ENCODE measurements at places on chromosomes 12 and 14. TPM values are rescaled to one million over a fixed set of nuclear protein-coding genes. Genes with fewer than 3 reads are reported as not detected.

Gene ANAPC5
- 195 TPM for total RNA-seq

Gene TOMM20L
- not detected for total RNA-seq

Gene NKX2-1
- not detected for total RNA-seq

Gene KRT75
- total RNA-seq = not detected

- H3K4me1 ChIP-seq = peaks cover 5% of the 10 kb centered on the region
- H3K4me3 ChIP-seq = peak within 1 kb of the TSS; percentile 73
- H3K27ac ChIP-seq = no peak within 1 kb of the TSS
- peaks cover 8% of the 10 kb centered on the region for H3K27me3 ChIP-seq
- DNase-seq = peak; percentile 94
- H3K36me3 ChIP-seq = no peaks in the 10 kb centered on the region
These were observed at the start of gene RAB15 for GRCh38 chr14:64971943-64972791. RAB15 (minus strand) TSS chr14:64972336; CDS start chr14:64972076, 260 bp downstream.

- peaks cover 4% of the 10 kb centered on the region for H3K27me3 ChIP-seq
- H3K36me3 ChIP-seq = no peaks in the 10 kb centered on the region
- H3K4me1 ChIP-seq = no peaks in the 10 kb centered on the region
- no peak overlapping the region for H3K4me3 ChIP-seq
- DNase-seq = peak; percentile 90
These were observed 12.8 kb upstream of the RILPL1 start for GRCh38 chr12:123546281-123546680.

GRCh38 chr14:54314365-54315104 lies 82.3 kb upstream of the CDKN3 start:
- H3K27me3 ChIP-seq = peaks cover 20% of the 10 kb centered on the region
- H3K4me3 ChIP-seq = no peak overlapping the region
- no peak for DNase-seq
- H3K36me3 ChIP-seq = no peaks in the 10 kb centered on the region

DNA sequence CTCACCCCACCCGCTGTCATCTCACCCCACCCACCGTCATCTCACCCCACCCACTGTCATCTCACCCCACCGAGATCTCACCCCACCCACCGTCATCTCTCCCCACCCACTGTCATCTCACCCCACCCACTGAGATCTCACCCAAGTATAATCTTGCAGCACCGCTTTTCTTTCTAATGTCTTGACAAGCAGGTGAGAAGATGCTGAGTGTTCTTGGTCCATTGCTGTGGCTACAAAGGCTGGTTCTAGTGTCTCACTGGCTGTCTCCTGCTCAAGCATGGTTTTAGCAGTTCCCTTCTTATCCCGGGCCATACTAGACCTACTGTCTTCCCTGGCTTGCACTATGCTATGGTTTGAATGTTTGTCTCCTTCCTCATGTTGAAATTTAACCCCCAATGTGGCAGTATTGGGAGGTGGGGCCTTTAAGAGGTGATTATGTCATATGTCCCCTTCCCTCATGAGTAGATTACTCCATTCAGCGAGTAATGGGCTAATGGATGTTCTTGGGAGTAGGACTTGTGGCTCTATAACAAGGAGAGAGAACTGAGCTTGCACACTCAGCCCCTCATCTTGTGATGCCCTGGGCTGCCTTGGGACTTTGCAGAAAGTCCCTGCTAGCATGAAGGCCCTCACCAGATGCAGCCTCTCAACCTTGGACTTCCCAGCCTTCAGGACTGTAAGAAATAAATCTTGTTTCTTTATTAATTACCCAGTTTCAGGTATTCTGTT lies 47.7 kb upstream of the PPP2R5C start:
- DNase-seq = no peak
- H3K27ac ChIP-seq = no peak overlapping the region
- no peaks in the 10 kb centered on the region for H3K27me3 ChIP-seq
- no peak overlapping the region for H3K4me3 ChIP-seq

DNA sequence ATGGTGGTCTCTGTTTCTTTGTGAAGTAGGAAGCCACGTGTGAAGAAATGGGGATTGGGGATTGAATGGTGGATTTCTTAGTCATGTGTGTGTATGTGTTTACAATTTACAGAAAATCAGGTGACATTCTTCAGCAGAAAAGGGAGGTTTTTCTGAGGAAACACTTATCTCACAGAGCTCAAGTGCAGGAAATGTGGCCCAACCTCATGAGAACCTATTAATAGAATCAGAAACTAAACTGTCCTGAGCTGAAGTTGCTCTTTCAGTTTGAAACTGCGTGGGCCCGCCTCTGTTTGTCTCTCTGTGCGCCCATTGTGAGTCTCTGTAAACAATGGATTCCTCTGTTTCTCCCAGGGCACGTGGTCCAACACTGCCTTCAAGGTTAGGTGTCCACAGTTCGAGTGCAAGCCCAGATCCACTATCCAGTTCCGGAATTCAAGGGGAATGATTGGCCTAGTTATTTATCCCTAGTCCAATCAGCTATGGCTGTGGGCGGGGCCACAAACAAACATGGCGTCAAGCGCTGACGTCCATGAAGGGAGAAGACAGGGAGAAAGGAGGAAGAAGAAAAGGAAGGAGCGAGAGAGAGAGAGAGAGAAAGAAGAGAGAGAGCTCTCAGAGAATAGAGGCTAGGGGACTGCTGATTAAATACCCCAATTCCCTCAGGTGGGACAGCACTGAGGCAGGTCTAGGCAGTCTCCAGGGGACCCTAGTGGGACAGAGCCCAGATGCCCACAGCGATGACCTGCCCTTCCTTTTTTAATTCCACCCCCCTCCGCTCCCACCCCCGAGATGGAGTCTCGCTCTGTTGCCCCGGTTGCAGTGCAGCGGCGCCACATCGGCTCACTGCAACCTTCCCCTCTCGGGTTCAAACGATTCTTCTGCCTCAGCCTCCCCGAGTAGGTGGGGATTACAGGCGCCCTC lies 31.4 kb upstream of the C12orf76 start:
- H3K36me3 ChIP-seq = no peaks in the 10 kb centered on the region
- H3K27me3 ChIP-seq = no peaks in the 10 kb centered on the region
- DNase-seq = no peak

DNA sequence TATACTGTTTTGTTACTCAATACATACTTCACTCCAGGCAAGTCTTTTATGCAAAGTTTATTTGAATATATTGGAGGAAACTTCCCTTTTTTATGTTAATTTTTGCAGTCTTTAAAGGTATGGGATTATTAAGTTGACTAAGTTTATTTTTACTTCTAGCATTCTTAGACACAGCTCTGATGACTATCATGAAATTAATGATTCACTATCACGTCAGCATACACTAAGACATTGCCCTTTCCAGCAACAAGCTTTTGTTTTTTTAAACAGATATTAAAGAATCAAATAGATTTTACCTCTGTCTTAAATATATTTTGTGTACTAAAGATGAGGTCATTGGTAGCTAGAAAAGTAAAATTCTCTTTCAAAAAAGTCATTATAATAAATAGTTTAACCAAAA lies 52.1 kb downstream of the DERA start:
- H3K4me1 ChIP-seq = peaks cover 29% of the 10 kb centered on the region
- H3K27ac ChIP-seq = peak overlapping the region; percentile 55
- no peaks in the 10 kb centered on the region for H3K27me3 ChIP-seq
- DNase-seq = no peak
- H3K4me3 ChIP-seq = no peak overlapping the region
- peaks cover 6% of the 10 kb centered on the region for H3K36me3 ChIP-seq

GRCh38 chr14:75968456-75968855 lies 13.3 kb downstream of the TGFB3 start:
- H3K27ac ChIP-seq = peak overlapping the region; percentile 32
- H3K4me1 ChIP-seq = peaks cover 18% of the 10 kb centered on the region
- no peak overlapping the region for H3K4me3 ChIP-seq
- no peaks in the 10 kb centered on the region for H3K36me3 ChIP-seq
- no peaks in the 10 kb centered on the region for H3K27me3 ChIP-seq

DNA sequence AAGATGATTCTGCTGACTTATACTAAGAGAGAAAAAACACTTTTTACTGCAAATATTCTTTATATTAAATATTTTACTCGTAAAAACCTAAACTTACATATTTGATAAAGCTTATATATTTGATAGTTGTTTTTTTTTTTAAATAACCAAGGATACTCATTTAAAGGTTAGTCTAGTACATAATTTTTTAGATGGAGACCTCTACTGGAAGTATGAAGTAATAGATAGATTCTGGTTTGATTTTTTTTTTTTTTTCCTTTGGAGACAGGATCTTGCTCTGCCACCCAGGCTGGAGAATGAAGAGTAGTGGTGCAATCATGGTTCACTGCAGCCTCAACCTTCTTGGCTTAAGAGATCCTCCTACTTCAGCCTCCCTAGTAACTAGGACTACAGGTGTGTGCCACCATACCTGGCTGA lies 16.4 kb downstream of the ARID2 start:
- H3K36me3 ChIP-seq = no peaks in the 10 kb centered on the region
- H3K27ac ChIP-seq = no peak overlapping the region
- H3K27me3 ChIP-seq = no peaks in the 10 kb centered on the region
- peak; percentile 32 for DNase-seq
- H3K4me1 ChIP-seq = no peaks in the 10 kb centered on the region
- H3K4me3 ChIP-seq = no peak overlapping the region

- H3K4me1 ChIP-seq = no peaks in the 10 kb centered on the region
- H3K36me3 ChIP-seq = no peaks in the 10 kb centered on the region
- no peak for DNase-seq
- H3K27ac ChIP-seq = no peak overlapping the region
- no peak overlapping the region for H3K4me3 ChIP-seq
These were observed 281.4 kb downstream of the FLRT2 start for GRCh38 chr14:85811340-85811739.

DNA sequence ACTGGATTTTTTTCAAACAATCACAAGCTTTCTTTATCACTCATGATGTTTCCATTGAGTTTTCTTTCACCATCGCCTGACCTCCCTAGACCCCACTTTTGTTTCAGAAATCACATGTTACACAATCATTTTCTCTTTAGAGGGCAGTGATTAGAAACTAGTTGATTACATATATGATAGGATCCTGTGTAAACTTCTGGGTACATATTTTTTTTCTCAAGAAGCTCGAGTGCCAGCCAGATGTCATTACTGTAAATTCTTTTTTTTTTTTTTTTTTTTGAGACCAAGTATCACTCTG lies 62.4 kb upstream of the PSMA6 start:
- no peak overlapping the region for H3K4me3 ChIP-seq
- H3K27ac ChIP-seq = no peak overlapping the region
- H3K27me3 ChIP-seq = no peaks in the 10 kb centered on the region
- H3K4me1 ChIP-seq = no peaks in the 10 kb centered on the region
- no peaks in the 10 kb centered on the region for H3K36me3 ChIP-seq

DNA sequence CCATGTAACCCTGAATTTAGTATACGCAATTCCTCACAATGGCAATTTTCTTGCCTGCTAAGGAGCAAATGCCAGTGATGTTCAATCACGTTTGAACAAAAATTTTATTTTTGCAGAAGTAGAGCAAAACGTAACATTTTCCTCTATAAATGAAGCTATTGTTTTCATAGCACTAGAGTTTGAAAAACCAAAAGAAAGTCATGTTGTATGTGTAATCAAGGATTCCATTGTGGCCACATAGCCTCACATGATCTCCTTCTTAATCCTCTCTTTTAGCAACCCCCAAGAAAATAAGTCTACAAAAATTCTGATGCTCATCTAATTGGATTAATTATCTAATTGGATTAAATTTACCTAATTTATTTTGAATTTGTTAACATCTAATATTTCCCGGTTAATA lies 1217.4 kb upstream of the FLRT2 start:
- H3K4me1 ChIP-seq = no peaks in the 10 kb centered on the region
- DNase-seq = no peak
- no peak overlapping the region for H3K27ac ChIP-seq

- H3K4me3 ChIP-seq = peak within 1 kb of the TSS; percentile 98
- no peaks in the 10 kb centered on the region for H3K36me3 ChIP-seq
- H3K27ac ChIP-seq = peak within 1 kb of the TSS; percentile 83
- peaks cover 8% of the 10 kb centered on the region for H3K4me1 ChIP-seq
- DNase-seq = peak; percentile 96
These were observed at the start of gene ERO1A for GRCh38 chr14:52695481-52696091. ERO1A (minus strand) TSS chr14:52695558; CDS start chr14:52695481, 77 bp downstream.

GRCh38 chr12:49507139-49507538 lies 31.7 kb upstream of the KCNH3 start:
- DNase-seq = peak; percentile 75
- H3K4me3 ChIP-seq = no peak overlapping the region
- peak overlapping the region; percentile 72 for H3K27ac ChIP-seq
- H3K27me3 ChIP-seq = no peaks in the 10 kb centered on the region
- peaks cover 28% of the 10 kb centered on the region for H3K4me1 ChIP-seq
- peaks cover 7% of the 10 kb centered on the region for H3K36me3 ChIP-seq

GRCh38 chr14:48771717-48772116 lies 814.5 kb downstream of the RPS29 start:
- no peak overlapping the region for H3K4me3 ChIP-seq
- no peaks in the 10 kb centered on the region for H3K27me3 ChIP-seq
- no peaks in the 10 kb centered on the region for H3K4me1 ChIP-seq
- no peak overlapping the region for H3K27ac ChIP-seq
- H3K36me3 ChIP-seq = no peaks in the 10 kb centered on the region
- no peak for DNase-seq

- H3K27me3 ChIP-seq = no peaks in the 10 kb centered on the region
- H3K4me3 ChIP-seq = no peak overlapping the region
- H3K4me1 ChIP-seq = no peaks in the 10 kb centered on the region
- no peak for DNase-seq
- H3K27ac ChIP-seq = no peak overlapping the region
- H3K36me3 ChIP-seq = no peaks in the 10 kb centered on the region
These were observed 46.5 kb upstream of the KCNMB4 start for GRCh38 chr12:70319605-70320004.

DNA sequence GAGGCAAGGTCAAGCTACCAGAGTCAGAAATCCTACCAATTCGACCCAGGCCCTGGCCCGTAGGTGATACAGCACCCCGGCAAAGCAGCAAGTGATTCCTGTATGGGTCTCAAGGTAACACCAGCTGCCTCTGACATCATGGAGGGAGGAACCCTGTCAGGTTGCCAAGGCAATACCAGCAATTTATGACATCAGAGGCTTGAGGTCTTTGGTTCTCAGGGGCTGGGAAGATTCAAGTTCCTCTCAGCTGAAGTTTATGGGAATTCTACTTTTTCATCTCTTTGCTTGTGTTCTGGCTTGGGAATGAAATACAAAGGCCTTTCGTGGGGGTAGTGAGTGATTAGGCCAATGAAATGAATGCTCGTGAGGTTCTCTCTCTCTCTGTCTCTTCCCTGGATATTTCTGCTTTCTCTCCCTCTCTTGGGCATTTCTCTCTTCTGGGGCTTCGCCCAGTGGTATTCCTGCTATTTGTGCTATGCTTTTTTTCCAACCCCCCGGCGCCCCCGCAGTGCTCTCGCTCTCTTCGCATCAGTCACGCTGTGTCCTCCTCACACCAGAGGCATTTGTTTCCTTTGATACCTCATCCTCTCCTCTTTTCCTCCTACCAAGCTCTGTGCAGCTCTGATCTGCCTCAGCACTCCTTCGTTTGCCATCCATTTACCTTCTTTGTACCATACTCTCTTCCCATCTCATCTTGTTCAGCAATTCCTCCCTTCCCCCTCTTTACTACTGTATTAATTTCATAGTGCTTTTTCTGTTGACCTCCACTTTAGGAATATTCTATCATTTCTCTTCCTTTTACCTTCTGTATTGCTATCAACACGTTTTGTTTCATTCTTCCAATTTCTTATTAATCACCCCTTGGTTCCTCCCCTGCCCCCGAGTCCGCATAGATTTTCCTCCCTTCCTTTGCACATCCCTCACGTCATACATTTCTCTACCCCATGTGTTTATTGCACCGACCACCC lies 2.9 kb downstream of the ZFHX2 start:
- no peaks in the 10 kb centered on the region for H3K27me3 ChIP-seq
- no peaks in the 10 kb centered on the region for H3K36me3 ChIP-seq
- H3K27ac ChIP-seq = peak overlapping the region; percentile 92
